ENCODE measurements at places on chromosomes 1 and 21.
A peak's percentile ranks its signal among the peaks of the same experiment; 100 is the strongest.

DNA sequence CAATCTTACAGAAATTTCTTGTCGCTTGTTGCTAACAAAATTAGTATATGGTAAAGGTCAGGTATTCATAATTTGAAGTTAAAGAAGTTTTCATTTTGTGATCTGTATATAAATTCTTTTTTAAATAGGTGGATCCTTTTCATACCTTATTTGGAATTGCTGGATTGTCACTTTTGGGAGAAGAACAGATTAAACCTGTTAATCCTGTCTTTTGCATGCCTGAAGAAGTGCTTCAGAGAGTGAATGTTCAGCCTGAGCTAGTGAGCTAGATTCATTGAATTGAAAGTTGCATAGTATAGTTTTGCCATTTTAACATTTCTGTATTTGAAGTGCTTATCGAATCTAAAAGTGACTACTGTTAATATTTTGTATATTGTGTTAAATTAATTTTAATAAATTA is 2.3 kb upstream of the MSH4 start:
- DNase-seq = no peak

DNA sequence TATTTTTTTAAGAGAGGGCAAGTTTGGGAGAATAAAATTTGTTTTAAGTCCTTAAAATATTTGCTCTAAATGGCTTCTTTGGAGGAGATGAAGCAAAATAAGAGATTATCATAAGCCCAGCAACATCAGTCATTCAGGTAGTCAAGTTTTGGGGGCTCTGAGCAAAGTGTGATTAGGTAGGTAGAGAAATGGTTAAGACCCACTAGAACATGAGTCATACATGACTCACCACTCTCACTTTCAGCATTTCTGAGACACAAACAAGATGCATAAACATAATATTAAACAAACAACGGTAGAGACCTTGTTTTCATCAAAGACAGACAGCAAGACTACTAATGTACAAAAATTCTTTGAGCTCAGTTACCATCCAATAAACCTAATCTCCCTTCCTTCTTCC is 272.2 kb downstream of the LMO4 start:
- DNase-seq = no peak

GRCh38 chr1:156852418-156852874 is 6.5 kb downstream of the INSRR start:
- no peak for DNase-seq

GRCh38 chr1:37932759-37933158 is 14.1 kb downstream of the INPP5B start:
- DNase-seq = peak; percentile 7

- no peak for DNase-seq
Observed at GRCh38 chr1:224430511-224431113, 4.0 kb downstream of the WDR26 start.

GRCh38 chr1:198925567-198925966 is 286.7 kb downstream of the PTPRC start:
- DNase-seq = no peak

DNA sequence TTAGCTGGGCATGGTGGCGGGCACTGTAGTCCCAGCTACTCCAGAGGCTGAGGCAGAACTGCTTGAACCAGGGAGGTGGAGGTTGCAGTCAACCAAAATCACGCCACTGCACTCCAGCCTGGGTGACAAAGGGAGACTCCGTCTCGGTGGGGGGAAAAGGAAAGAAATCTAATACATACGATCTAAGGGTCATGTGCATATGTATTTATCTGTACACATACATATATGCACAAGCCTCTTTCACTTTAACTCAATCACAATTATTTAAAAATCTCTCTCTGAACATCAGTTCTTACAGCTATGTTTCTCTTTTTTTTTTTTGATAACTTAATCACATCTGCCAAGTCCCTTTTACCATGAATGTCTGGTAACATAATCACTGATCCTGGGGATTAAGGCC is 34.7 kb downstream of the EVA1C start:
- DNase-seq = no peak

Data from SW 1271 (cell line).